ENCODE measurements at places on chromosomes 2 and 18.

DNA sequence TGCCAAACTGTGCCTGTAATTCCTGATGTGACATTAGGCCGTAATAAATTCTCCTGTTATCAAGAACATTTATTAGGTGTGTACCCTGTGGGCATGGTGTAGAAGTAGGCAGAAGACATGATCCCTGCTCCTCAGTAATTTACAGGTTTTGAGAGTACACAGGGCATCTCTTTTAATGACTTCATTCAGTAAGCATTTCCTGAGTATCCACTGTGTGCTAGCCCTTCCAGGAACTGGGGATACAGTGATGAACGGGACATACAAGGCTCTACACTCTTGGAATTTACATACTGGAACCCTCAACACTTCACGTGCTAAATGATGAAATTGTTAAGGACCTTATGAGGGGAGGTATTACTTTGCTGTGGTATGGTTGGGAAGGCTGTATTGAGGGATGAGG lies 30.2 kb downstream of the DIS3L2 start:
- DNase-seq: no peak

DNA sequence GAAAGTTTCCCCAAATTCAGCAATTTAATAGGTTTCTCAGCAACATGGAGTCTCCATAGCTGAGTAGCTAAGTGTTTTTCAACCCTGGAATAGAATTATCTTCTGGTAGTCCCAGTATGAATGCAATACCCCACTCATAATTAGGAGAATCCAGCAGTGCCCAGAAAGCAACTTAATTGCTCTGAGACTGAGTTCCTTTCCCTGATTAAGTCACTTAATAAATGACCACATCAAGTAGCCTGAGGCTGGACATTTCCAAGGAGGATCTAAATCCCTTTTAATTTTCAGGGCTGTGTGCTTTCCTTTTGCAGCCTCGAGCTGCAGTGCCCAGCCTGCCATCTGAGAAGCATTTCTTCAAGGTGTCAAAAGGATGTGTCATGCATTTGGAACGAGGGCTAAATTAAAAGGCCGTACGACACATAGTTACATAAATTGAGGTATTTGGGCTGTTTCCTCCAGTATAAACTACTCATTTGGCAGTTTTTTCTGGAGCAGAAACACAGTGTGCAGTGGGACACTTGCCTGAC lies 17.7 kb upstream of the SIX2 start:
- DNase-seq: no peak

DNA sequence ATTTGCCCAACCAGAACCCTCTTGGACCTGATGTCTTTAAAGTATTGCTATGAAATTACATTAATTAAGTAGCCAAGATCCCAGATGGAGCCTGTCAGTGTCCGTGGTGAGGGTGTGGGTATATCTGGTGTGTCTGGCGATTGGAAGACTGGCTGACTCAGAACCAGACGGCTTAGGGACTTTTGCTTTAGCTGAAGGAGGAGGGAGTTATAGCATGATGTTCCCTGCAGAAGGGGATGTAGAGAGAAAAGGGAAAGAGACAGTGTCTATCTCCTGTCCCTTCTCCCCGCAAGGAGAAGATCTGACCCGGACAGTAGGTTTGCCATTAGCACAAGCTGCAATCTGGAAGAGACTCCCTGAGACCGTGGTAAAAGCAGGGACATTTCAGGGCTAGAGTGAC lies 60.6 kb downstream of the POU3F3 start:
- DNase-seq: no peak

DNA sequence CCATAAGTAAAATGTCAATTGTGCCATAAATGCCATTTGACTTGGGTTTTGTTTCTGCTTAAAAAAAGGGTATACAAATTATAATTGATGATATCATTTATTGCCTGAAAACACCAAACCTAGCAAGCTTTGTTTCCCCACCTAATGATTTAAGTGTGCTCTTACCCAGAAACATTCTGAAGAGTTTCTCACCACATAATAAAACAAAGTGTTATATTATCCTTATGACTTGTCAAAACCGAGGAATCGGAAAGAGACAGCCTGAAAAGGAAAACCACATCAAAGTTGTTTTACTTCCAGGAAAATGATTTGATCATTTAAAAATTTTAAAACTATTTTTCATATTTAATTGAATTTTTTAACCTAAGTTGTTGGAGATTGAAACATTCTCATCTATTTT lies 170.5 kb upstream of the SLC39A10 start:
- DNase-seq: peak; percentile 54

DNA sequence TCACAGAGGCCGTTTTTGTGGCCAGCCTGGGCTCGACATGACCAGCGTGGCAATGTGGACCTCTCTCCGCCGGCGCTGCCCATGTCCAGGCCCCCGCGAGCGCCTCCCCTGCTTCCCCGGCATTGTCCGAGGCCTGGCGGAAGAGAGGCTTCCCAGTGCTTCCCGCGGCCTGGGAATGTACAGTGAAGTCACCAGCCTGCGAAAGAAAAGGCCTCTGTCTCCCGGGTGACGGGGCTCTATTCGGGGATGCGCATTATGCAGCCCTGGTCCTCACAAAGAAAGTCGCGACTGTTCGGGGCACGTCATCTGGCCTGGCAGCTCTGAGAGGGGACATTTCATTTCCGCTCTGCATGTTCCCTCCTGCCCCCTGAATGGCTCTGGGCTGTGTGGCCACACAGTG lies 109.2 kb upstream of the AGAP1 start:
- no peak for DNase-seq

DNA sequence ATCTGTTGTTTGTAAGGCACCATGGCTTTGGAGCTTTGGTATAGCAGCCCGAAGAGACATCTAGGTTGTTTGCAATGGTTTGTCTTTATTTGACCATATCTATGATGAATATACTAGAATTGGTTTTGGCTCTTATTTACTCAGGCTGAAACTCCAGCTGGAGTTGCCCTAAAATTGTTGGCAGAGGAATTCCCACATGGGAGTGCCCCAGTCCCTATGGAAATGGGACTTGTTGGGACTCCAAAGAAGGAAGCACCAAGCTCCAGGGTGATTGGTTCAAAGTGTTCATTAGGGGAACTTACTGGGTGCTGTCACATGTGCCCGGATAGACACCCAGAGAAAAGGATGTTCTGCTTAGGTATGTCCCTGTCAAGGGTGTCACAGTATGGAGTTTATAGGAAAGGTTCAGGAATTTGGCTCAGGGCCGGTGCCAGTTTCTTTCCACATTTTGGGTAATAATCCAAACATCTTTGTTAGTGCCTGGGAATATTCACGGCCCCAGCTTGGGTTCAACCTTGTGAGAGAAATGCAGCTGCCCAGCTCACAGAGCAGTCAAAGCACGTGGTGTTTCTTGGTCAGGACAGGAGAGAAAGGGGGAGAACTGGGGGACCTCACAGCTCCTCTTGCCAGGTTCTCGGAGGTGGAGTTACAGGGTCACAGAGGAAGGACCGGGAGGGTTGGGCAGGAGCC lies 123.5 kb upstream of the ZSWIM2 start:
- DNase-seq: no peak

DNA sequence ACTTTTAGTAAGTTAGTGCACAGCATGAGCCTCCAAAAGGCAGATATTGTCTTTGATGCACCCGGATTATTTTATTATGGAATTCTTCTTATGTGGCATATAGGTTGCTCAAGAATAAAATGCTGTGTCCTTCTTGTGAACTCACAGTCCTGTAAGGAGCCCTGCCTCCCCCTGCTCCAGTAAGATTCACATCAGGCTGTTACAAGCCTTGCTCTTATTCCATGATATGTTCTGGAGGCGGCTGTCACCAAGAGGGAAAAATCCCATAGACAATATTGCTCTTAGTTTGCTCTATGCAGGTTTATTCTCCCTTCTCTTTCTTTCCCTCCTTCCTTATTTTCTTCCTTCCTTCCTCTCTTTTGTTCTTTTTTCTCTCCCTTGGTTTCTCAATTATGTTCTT lies 182.3 kb downstream of the MYT1L start:
- DNase-seq: no peak

DNA sequence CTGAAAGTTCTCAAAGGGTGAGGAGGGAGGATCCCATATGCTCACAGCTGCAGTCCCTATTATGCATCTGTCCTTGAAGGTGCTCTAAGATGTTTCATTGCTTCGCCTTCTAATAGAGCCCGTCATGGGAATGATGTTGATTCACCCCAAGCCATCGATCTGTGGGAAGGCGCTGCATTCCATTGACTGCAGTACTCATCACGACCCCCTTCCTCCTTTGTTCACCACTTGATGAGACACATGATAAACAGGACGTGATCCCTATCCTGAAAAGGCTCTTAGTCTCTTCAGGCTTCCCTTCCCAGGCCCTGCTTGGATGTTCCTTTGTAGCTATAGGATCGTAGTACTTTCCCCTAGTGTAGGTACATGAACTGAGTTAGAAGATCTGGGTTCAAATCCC lies 181.8 kb downstream of the AGPS start:
- no peak for DNase-seq

GRCh38 chr18:21454725-21455124 lies 145.8 kb downstream of the ESCO1 start:
- no peak for DNase-seq

DNA sequence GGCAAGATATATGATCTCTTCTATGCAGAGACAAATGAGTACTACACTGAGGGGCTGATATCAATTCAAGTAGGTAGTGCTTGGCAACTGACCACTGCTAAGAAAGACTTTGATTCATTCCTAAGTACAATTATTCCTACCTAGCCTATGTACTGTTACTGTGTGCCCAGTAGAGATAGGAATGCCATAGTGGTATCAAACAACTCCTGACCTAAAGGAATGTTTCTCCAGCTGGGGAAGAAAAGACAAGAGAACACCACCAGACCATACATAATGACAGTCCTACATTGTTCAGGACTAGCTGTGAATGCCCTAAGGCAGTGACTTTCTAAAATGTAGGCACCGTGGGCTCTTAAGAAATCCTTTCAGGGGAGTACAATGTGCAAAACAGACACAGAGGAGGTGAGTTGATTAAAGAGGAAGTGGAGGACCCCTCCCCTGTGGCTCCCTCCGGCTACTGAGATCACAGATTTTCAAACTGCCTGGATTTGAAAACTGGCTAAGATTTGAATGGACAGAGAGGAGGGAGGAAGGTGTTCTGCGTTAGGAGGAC lies 89.1 kb downstream of the ANTXR1 start:
- DNase-seq: no peak

- DNase-seq: no peak
Measured at GRCh38 chr2:63192889-63193774, 142.5 kb downstream of the OTX1 start.

DNA sequence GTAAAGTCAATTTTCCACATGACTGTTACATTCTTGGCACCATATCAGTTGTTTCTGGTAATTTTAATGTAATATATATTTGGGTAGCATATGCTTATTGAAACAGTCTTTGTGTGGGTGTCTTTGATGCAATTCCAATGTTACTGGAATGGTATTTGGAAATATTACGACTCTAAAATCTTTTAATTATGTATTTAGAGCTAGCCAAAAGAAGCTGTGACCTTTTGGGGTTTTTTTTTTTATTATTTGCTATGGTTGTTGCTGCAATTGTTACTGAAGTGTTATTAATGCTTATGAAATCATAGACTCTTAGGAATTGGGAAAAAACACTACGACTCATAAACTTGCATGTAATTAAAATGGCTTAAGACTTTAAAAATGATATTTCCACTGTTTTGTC lies 95.9 kb downstream of the AOX1 start:
- no peak for DNase-seq

All from Kasumi-1 (cell line).